ENCODE measurements at places on chromosomes 7 and 10.

DNA sequence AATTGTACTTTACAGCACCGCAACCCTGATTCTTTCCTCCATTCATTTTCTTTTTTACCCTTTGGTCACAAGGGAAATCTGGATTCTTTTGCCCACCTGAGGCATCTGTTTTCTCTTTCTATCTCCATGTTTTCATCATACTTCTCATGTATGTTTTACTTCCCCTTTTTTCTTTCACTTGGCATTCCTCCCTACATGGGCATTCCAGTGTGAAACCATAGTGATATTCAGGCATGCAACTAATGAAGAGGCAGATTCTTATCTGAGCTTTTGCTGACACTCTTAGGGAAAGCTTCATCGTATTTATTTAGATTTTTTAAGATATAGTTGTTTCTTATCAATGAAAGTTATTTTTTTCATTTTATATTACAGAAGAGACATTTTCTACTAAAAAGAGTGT lies 405.2 kb upstream of the TEX47 start:
- no peak for DNase-seq

- DNase-seq, result no peak
These were observed 95.0 kb upstream of the SLC26A5 start for GRCh38 chr7:103541026-103541425.

- no peak for DNase-seq
These were observed 851 bp downstream of the KIFBP start for GRCh38 chr10:68989317-68989990.

DNA sequence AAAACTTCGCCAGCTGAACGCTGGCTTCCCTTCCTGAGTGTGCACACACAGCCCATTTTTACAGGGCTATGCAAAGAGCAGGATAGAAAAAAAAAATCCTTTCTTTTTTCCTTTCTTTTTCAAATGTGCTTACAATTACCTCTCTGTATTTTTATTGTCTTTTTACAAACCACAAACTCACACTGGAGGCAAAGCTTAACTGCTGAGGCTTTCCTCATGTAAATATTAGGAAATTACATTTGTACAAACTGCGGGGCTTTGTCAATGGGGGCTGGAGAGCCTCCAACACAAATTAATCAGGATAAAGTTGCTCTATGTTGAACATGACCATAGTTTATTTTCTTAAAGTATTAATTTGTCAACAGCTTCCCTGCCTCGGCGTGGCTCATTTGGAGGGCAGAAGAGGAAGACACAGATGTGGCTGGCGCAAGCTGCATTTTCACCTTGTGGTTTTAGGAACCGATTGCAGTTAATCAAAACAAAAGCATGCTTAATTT lies 411.7 kb upstream of the MKI67 start:
- no peak for DNase-seq

- DNase-seq, result no peak
These were observed 398.8 kb upstream of the NFE2L3 start for GRCh38 chr7:25752967-25753791.

DNA sequence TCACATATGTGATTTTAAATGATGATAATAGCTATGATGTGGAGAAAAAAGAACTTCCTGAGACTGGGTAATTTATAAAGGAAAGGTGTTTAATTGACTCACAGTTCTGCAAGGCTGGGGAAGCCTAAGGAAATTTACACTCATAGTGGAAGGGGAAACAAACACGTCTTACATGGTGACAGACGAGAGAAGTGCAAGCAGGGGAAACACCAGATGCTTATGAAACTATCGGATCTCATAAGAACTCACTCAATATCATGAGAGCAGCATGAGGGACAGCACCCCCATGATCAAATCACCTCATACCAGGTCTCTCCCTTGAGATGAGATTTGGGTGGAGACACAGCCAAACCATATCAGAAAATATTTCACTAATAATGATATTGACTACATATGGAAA lies 4.1 kb upstream of the LIPN start:
- no peak for DNase-seq

DNA sequence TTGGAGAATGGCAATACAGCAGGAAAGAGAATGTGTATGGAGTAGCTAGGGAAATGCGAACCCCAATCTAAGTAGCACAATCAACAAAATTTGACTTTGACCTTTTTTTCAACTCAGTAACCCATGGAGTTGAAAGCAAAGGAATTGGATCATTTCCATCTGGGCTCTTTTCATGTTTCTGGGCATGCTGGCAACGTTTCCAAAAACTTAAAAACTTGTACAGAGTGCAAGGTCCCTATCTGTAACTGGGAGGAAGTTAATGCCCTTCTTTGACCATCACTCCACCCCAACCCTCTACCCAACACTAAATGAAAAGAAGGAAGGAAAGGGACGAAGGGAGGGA lies 1.3 kb upstream of the HIBADH start:
- DNase-seq, result no peak

GRCh38 chr7:151430391-151431205 lies 9.3 kb downstream of the CRYGN start:
- DNase-seq, result no peak

DNA sequence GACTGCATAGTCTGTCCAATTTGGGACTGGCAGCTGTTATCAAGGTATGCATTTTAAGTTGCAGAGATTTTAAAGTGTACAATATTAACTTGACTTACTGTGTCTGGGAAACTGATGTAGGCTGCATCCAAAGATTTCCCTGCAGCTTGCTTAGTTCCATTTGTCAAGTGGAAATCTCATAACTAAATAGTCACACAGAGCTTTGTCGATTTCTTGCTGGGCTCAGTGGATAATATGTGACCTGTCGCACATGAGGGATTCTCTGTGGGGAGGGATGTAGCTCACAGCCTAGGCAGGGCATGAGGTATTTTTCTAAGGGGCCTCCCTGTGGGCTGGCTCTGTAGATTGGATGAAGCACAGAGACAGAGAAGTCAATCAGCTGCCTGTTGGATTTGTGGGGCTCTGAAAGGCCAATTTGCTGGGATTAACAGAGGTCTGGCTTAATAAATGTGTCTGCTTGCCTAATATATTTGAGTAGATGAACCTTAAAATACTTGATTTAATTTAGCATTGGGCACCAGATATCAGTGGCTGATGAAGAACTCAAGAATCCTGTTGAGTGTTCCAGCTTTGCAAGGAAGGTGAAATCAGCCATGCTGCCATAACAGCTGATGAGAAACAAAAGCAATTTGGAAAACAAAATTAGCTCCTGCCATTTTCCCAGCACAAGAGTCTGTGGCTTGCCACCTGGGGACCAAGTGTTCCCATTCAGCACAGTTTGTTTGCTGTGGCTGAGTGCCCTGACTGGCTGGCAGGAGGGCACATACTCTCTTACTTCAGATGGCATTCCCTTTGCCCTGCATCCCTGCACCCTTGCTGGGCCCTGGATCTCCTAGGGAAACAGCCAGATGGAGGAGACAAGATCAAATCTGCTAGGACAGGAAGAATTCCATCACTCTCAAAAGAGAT lies 598.5 kb downstream of the SORCS3 start:
- DNase-seq, result no peak

DNA sequence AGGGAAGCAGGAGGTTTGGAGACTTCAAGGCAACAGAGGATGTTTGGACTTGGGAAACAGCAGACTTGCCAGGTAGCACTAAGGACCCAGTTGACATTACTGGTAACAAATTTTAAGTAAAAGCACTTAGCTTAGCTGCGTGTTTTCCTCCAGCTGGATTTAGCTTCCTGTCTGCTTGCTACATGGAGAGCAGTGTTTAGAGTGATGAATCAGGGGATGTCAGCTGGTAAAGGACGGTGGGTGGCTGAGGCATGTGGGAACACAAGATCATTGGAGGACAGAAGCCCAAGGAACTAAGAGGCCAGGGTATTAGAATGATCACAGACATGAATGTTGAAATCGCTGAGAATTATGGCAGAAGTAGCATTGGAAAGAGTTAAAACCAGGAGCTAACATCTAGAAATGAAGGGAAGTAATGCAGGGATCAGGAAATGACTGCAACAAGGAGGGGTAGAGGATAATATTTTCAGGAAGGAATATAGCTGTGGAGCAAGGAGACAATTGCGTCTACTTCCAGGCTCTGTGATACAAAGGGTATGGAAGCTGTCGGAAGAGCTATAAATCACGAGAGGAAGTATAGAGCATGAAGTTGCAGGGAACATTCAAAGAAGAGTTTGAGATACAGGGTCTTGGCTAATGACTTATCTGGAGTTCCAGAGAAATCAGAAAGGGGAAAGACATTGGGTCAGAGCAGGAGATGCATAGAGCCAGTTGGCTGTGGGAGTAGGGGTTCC lies 34.4 kb downstream of the CALD1 start:
- no peak for DNase-seq

DNA sequence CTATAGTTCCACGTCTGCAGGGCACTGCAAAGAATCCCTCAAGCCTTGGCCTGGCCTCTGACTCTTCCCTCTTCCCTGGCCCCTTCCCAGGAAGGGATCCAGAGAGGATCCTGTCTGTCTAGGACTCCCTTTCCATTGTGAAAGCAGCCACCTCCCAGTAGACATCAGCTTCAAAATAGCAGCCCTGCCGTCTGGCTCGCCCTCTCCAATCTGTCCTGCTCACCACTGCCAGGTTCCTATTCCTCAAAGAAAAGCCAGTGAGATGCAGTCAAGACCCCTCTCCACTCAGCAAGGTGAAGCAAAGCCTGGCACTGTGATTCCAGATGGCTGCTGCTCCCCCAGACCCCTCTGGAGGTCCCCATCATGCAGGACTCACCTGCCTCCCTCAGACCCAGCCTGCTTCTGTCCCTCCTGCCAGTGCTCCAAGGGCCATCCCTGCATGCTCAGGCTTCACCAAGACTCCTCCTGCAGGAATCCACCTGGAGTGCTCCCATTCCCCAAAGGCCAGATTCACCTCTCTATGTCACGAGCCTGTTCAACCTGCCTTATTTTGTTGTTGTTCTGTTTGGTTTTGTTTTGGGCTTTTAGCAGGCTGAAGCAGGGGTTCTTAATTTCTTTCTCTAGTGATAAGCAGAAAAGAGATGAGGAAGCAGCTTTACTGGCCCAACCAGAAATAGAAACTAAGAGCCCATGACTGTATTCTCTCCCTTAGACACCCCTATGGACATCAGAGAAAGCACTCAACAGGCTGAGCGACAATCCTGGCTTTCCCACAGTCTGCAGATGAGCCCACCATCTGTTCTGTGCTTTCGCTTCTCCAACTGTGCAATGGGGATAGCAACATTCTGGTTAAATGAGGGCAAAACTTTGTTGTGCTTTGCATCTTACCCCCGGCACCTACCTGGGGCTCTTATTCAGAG lies 305.1 kb downstream of the GRID1 start:
- no peak for DNase-seq

DNA sequence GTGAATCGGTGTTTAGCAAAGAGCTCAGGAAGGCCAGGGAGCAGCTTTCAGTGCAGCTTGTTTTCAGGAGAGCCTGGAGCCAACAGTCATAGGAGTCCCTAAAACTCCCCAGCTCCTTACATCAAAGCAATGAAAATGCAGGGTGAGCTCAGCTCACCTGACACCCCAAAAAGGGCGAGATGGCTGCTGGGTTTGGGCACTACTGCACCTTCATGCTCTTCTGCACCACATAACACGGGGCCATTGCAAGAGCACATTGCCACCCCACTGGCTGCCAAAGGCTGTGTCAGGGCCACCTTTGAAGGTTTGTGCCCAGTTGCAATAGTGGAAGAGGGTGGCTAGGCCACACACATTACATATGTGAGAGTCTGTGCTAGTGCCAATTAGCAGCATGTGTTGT lies 25.0 kb upstream of the FRMD4A start:
- no peak for DNase-seq

- DNase-seq, result no peak
These were observed 9.9 kb downstream of the SKIDA1 start for GRCh38 chr10:21515361-21516241.

GRCh38 chr10:47241256-47241655 lies 58.7 kb upstream of the GDF10 start:
- DNase-seq, result no peak

- no peak for DNase-seq
These were observed 43.9 kb downstream of the CHST15 start for GRCh38 chr10:124049484-124049883.

DNA sequence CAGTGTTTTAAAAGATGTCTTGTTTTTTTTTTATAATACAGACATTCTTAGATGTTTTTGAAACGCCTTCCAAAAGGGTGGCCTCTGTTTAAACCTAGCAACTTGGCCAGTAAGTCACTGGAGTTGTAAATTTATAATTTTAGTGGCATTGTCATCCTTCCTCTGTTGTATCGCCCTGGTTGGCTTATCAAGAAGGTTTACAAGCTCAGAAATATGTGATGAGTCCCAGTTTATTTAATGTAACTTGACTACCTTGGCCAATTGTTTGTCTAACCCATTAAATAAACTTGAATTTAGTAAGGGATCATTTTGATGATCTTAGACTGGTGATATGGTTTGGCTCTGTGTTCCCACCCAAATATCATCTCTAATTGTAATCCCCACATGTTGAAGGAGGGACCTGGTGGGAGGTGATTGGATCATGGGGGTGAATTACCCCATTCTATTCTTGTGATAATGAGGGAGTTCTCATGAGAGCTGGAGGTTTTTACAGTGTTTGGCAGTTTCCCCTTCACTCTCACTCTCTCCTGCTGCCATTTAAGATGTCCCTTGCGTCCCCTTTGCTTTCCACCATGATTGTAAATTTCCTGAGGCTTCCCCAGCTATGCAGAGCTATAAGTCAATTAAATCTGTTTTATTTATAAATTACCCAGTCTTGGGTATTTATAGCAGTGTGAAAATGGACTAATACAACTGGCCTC lies 13.4 kb upstream of the NT5C3A start:
- no peak for DNase-seq

DNA sequence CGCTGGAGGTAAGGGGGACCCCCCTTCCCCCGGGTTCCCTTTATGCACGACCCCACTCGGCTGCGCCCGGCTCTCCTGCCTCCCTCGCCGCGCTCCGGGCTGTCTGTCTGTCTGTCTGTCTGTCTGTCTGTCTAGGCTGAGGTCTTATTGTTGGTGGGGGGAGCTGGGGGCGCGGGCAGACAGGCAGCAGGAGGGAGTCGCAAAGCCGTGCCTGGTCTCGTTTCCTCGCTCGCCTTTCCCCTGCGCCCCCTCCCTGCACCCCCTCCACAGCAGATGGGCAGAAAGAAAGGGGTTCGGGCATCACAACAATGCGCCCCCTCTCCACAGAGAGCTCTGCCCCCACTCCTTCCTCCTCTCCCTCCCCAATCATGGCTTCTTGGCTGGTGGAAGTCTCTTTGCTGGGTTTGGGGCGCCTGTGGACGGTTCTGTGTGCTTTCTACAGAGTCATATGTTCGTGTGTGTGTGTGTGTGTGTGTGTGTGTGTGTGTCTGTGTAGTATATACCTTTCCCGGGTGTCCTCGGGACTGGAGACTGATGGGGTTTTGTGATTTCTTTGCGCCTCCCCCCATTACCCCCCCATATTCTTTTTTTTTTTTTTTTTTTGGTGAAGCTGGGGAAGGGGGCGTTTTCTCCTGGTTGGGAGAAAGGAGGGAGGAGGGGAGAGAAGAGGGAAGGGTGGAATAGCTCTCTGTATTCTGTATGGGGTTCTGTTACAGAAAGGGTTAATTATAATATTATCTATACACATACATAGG lies 1.9 kb downstream of the AUTS2 start:
- no peak for DNase-seq
